Hepatocyte (in vitro differentiated cells): ENCODE measurements at places on chromosomes 4 and X. TPM values are rescaled to one million over a fixed set of nuclear protein-coding genes. Genes with fewer than 3 reads are reported as not detected.

Gene VSIG1
- 12.8 and 22.5 TPM in 2 replicates for total RNA-seq

GRCh38 chr4:163833669-163834068, 339.2 kb downstream of the TMA16 start:
- no peak for DNase-seq

Gene FGFR3
- total RNA-seq, result 70.0 and 82.0 TPM in 2 replicates

- no peak for DNase-seq
Measured at GRCh38 chr4:159069922-159070321, 33.0 kb upstream of the RAPGEF2 start.

Gene ARR3
- total RNA-seq, result not detected in 2 replicates

DNA sequence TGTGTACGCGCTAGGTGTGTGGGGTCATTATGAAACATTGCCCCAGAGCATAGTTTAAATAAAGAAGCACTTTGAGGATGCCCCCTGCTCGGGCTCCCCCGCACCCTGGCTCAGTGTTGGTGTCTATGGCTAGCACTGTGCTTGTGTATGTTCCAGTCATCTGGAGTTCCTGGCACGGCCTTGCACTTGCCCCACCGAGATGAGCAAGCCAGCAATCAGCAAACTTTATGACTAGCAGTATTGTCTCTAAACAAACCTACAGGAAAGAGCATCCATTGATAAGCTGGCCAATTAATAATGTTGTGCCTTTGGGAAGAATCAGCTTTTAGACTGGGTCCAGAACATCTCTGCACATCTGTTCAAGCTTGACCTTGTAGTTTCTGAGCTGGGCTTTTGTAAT, 707 bp upstream of the SHROOM4 start:
- peak; percentile 12 for DNase-seq

DNA sequence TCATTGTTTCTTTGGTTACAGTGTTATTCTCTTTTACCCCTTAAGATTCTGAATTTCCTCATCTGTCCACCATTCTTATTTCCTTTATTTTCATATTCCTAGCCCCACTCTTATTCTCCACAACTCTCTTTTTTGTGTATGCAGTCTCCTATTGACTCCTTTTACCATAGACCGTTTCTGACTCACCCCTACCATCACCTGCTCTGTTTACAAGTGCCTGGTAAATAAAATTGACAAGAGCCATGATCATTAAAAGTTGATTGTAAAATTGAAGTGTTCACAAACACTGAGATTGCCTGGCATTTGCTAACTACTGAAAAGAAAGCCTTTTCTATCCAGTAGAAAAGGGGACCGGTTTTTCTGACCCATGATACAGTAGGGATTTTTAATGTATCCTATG, 54.4 kb downstream of the MRPL1 start:
- DNase-seq, result no peak

- DNase-seq, result no peak
Measured at GRCh38 chrX:48998391-48998790, 3.7 kb downstream of the GRIPAP1 start.

Gene RS1
- total RNA-seq, result 0.43 TPM in 1 of 2 replicates, not detected in the other

Gene TMSB15B
- 6.6 and 6.8 TPM in 2 replicates for total RNA-seq

Gene FAM9B
- total RNA-seq, result not detected in 2 replicates

Gene FRMPD3
- total RNA-seq, result 0.04 and 0.17 TPM in 2 replicates

Gene KDM5C
- 107 and 144 TPM in 2 replicates for total RNA-seq

- DNase-seq, result peak; percentile 65
Measured at GRCh38 chrX:49291615-49292337, 11.7 kb upstream of the GAGE10 start.

GRCh38 chr4:114021451-114021850, 42.0 kb upstream of the ARSJ start:
- no peak for DNase-seq

DNA sequence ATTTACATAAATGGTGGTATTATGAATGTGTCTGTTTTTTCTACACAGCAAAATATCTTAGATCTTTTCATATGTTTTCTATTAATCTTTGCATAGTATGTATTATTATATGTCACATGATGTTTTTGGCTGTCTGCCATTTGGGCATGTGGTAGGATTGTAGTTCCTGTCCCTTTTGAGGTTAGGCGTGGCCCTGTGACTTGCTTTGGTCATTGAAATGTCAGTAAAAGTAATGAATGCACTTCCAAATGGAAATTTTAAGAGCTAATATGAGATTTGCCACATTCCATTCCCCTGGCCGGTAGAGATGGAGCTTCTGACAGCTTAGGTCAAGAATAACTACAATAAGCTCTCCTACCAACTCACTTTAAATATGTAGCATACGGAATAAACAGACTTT, 45.1 kb downstream of the JADE3 start:
- DNase-seq, result no peak

- DNase-seq, result no peak
Measured at GRCh38 chr4:158046345-158046744, 126.5 kb downstream of the GASK1B start.

DNA sequence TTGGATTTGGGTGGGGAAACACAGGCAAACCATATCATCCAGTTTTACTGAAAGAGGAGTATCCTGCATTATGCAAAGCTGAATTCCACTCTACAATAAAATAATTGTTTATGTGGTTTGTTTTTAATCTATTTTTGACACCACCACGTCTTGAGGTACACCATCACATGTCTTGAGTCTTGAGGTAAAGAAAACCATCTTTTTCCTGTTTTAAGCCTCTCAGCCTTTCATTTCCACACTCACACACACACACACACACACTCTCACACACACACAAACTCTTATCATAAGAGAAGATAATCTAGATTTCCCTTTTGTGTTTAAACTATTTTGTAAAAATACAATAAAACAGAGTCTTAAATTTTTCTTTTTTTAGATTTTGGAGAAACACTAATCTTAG, 32.0 kb downstream of the SPIN3 start:
- no peak for DNase-seq

DNA sequence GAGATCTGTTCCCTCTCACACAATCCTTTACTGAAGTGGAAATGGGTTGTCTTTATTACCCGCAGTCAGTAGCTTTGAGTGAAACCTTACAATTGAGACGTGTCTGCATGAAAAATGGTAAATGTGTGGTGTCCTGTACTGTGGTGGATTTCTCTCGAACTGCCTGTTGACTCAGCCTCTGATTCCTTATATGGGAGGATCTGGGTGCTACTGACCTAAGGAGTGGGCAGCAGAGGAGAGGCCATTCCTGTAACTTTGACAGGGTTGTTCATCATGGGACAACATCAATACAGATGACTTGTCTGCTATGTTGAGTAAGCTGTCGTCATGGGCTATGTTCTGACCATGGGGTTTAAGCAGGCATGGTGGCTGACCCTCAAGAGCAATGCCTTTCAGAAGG, 159.6 kb upstream of the WDR1 start:
- no peak for DNase-seq

GRCh38 chrX:152202886-152203285, 64.5 kb upstream of the MAGEA10 start:
- no peak for DNase-seq

Gene ASMTL
- 10.1 and 15.1 TPM in 2 replicates for total RNA-seq

DNA sequence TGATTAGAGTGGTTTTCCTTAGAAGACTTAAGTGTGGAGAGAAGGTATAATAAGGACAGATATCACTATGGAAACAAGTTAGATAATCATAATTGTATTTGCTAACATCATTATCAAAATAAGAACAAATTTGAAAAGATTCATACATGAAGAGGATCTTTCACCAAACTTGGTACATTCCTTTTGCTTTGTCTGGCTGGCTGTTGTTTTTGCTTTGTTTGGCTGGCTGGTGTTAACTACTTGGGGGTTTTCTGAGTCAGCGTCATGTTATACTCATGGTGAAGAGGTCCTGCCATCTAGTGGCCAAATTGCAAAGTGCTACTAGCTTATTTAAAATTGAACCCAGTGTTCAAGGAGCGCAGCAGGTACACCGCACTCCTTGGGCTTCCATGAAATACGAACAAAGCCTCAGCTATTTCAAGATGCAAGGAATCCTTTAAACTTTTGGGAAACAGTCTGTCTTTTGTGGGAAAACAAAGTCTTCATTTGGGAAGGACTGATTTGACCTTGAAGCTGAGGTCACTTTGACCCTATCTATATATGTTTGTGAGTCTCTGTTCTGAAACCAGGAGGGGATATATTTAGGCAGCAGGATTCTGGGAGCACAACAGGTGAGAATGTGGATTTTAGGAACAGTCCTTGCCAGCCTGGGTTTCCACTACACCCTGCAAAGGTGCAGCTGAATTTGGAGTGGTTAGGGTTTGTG, 129.7 kb downstream of the PLS3 start:
- peak; percentile 90 for DNase-seq

Gene MXRA5
- total RNA-seq, result 13.7 and 14.0 TPM in 2 replicates

Gene ENPP6
- 0.03 TPM in 1 of 2 replicates, not detected in the other for total RNA-seq

Gene MAP9
- 26.7 and 28.7 TPM in 2 replicates for total RNA-seq

DNA sequence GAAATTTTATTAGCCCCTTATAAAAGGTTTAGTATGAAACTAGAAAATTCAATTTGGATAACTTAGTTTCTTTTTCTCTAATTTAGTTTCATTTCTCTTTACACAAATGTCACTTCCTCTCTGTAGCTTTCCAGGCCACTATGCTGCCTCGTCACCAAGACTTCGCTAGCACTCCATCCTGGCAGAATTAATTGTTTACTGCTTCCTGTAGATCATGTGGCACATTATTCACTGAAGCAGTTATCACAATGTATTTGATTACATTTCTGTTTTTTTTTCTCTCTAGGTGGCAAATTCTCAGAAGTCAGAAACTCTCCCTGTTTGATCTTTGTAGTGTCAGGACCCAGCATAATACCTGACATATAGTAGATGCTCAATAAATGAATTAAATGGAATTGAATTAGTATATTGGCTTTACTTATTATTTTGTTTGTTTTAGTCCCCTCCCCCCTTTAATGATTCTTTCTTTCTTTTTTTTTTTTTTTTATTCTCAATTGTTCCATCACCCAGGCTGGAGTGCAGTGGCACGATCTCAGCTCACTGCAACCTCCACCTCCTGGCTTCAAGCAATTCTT, 9.3 kb upstream of the SAT1 start:
- DNase-seq, result no peak

Gene MUC7
- not detected in 2 replicates for total RNA-seq

DNA sequence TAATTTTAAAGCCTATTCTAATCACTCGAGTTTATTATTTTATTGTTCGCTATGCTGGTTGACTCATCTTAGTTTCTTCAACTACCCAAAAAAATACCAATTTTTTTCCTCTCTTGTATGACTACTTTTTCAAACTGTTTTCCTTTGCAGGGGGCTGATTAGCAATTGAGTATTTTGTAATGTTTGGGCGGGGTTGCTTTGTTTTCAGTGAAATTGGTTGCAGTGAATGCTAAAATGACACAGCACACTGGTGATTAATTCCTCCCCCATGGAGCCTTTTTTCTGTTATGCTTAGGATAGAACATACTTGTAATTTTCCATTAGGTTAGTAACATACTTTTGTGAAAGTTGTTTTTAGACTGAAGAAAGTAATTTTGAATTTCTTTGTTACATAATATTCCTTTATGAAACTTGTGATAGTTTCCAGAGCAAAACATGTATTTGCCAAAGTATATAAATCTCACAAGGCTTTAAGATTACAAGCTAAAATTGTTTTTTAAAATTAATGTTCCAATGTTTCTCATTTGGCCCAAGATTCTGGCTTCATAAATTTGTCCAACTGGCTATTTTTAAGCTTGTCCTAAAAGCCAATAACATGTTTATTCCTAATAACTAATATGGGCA, 120.4 kb downstream of the CHIC1 start:
- no peak for DNase-seq

Gene TCEANC
- total RNA-seq, result 5.4 and 5.5 TPM in 2 replicates

GRCh38 chr4:7187168-7187535, 5.2 kb upstream of the SORCS2 start:
- DNase-seq, result no peak

DNA sequence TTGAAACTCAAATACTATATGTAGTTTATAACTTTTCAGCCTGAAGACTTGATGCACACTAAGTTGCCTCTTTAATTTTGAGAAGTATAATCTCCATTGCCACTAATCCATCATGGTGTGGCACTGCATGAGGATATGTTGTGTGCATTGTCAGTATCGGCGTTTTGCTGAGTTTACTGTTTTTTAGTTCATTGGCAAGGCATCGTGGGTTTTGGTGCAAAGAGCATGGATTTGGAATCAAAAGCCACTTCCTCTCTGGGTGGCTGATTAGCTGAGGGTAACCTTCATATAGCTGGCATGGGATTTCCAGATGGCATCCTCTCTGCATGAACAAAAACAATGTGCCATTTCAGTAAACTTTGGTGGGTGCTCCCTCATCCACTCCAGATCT, 38.7 kb downstream of the FHL1 start:
- DNase-seq, result no peak

DNA sequence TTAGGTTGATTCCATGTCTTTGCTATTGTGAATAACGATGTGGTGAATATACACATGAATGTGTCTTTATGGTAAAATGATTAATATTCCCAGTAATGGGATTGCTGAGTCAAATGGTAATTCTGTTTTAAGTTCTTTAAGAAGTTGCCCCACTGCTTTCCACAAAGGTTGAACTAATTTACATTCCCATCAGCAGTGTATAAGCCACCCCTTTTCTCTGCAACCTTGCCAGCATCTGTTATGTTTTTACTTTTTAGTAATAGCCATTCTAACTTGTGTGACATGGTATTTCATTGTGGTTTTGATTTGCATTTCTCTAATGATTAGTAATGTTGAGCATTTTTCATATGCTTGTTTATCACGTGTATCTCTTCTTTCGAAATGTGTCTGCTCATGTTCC, 503.3 kb downstream of the PCDH18 start:
- no peak for DNase-seq

Gene HDX
- total RNA-seq, result 4.4 and 9.4 TPM in 2 replicates

Gene TMEM47
- 31.2 and 34.1 TPM in 2 replicates for total RNA-seq

DNA sequence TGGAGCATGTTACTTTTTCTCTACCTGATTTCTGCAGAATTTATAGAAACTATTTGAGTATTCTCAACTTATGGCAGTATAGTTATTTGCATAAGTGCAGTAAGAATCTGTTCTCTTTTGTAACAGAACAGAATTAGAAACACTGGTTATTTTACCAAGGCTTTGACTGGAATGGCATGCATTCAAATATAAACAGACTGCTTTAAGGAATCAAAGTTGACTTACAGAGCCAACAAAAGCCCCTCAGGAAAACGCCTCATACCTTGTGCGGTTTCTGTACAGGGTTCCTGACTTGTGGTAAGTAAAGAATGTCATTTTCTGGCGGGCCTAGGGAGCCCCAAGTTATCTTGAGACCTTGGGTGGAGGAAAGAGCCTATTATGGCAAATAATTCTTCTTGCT, 97.1 kb downstream of the GPR143 start:
- no peak for DNase-seq

DNA sequence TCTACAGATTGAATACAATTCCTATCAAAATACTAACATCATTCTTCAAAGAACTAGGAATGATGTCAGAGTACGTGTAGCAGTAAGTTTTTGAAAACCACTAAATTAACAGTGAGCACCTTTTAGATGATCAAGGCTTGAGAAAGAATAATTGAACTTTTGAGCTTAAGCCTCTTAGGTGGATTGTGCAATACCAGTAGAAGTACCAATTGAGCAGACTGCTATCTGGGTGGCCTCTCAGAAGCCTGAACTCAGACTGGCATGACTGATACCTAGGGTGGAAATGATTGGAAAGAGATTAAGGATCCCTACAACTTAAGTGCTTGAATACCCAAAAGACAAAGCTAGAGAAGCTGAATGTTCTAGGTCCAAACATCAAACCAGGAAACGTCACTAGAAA, 200.3 kb upstream of the GALNTL6 start:
- DNase-seq, result no peak

Gene ANXA10
- 27.4 and 33.4 TPM in 2 replicates for total RNA-seq

- DNase-seq, result no peak
Measured at GRCh38 chr4:52037689-52038102, 403 bp downstream of the SGCB start.

Gene SPANXD
- total RNA-seq, result not detected in 2 replicates
